ENCODE measurements at places on chromosomes 7 and 10.

DNA sequence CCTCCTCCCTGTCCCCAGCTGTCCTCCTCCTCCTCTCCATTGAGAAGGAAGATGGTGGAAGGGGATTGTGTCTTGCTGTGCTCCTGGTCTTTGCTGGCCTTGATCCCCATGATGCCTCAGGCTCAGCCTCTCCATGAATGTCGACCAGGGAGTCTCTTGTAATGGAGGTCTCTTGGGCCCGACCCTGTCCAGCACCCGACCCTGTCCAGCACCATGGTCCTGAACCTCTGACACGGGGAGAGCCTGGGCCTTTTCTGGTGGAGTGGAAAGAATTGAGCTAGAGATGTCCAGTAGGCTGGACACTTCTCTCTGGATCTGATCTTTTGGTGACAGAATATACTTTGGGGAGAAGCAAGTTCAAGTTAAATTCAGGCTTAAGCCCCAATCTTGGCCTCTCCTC is 42.3 kb upstream of the HMX3 start:
- no peak for DNase-seq

- no peak for DNase-seq
Observed at GRCh38 chr7:69067397-69067796, 530.9 kb upstream of the AUTS2 start.

GRCh38 chr7:26850193-26850651 is 14.2 kb downstream of the SKAP2 start:
- DNase-seq, result no peak

GRCh38 chr10:6153845-6154244 is 48.9 kb upstream of the PFKFB3 start:
- DNase-seq, result no peak

DNA sequence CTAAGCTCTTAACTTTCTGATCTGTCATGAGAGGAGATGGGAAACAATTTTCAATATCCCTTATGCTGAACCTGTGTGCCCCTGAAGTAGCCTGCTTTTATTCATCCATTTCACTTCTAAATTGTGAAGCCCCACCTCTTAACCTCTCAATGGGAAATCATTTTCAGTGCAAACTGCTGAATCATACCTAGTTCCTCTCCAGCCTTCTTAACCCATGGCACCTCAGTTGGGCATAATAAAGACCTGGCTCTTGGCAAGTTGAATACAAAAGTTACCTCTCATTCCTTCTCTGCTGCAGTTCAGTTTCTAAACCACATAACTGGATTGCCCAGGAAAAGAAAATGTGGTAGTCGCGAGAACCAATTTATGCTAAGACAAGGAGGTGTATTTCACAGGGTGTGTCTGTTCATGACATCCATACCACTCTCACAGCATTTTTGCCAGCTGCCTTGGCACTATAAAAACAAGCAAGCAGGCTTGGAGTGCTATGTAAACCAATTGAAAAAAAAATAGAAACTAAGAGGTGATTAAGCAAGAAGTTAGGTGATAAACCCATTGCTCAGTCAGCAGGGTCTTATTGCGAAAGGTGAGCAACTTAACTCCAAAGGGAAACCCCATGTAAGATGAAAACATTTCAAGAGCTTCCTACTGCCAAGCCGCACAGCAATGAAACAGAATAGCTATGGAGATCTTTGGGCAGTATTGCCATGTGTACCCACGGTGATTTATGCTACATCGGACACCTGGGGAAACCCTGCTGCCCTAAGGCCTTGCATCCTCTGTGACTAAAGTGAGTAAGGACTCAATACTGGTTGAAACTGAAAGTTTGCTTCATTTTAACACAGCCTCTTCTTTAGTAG is 57.0 kb upstream of the DKK1 start:
- DNase-seq, result no peak

DNA sequence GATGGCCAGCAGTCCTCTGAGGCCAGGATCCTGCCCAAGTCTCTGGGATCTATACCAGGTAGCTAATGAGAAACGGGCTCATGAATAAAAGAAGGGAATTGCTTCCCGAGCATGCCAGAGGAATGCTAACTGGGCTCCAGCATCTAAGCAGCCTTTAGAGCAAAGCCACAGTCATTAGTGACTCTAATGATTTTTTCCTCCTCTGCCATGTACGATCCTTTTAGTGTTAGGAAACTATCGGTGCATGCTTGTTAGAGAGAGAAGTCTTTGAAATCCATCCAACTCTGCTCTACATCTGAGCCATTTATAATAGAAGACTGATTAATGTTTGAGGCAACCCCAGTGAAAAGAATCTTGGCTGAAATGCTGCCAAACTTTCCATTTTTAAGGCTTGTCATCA is 124.9 kb upstream of the TCERG1L start:
- DNase-seq, result no peak

GRCh38 chr7:81769891-81770727 is at the start of gene HGF:
HGF (minus strand) TSS chr7:81770047; CDS start chr7:81769971, 76 bp downstream.
- DNase-seq, result peak; percentile 21

DNA sequence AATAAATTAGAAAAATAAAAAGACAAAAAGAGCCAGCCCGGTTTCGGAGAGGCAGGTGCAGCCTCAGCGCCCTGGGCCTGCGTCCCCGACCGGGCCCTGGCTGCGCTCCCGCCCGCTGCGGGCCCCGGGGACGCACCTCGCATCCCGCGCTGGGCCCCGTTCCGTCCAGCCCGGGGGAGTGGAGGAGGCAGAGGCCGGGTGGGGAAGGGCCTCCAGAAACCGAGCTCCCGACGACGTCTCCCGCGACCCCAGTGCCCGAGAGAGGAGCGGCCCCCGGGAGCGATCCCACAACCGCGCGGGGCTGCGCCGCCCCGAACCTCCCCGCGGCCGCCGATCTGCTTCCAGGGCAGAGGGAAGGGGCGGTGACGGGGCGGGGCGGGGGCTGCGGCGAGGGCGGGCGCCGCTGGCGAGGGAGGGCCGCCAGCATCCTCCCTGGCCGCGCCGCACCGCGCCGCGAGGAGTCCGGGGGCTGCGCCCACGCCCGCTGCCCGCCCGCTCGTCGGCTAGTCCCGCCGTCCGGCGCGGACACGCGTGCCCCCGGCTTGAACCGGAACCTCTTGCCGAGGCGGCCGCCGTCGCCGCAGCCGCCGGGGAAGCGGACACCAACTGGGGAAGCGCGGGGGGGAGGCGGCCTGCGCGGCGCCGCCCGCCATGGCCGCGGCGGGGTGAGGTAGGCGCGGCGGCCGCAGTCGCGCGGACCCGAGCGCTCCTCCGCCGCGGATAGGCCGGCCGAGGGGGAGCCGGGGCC is at the start of gene CCNY:
CCNY (plus strand) TSS at position 426 of the 748 bp plus-strand sequence. CDS start 545 bp downstream, outside the sequence.
- DNase-seq, result no peak

GRCh38 chr7:108345710-108346336 is 110.4 kb downstream of the NRCAM start:
- no peak for DNase-seq

GRCh38 chr7:116772423-116772863 is 89.9 kb upstream of the CAPZA2 start:
- peak; percentile 45 for DNase-seq

DNA sequence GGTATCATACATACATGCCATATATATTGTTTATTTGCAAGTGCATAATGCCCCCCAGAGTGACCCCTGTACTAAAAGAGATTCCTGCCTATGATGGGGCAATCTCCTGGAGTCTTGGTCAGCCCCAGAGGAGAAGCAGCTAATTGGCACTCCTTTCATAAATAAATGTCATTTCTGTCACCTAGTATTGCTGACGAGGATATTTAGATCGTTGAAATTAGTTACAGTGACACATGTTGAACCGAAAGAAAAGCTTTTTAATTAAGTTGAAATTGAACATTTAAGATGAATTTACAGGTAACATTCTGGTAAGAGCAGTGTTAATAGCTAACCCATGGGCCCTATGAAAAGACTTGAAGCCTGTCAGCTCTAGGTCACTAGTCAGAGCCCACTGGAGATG is 210.5 kb upstream of the LRGUK start:
- no peak for DNase-seq

- DNase-seq, result no peak
Observed at GRCh38 chr10:102634686-102635085, 9.6 kb upstream of the TRIM8 start.

- no peak for DNase-seq
Observed at GRCh38 chr7:139231513-139232376, 708 bp downstream of the UBN2 start.

GRCh38 chr7:139825666-139826290 is 3.3 kb upstream of the TBXAS1 start:
- no peak for DNase-seq

DNA sequence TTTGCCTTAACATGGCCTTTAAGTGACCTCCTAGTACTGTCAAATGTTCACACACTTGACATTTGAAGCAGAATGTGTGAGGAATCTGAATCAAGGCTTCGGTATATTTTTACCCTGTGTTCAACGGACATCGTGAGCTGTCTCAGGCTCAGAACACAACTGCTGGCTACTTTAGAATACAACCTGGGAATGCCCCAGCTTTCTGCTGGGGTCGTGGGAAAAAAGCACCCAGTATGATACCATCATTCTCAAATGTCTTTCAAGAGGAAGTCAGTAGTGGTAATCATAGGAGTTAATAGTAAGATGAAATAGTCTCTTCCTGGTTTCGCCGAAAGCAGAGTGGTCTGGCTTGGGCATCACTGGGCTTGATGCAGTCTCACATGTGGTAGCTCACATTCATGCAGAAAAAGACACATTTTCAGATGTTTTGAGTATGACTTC is 67.2 kb downstream of the CREB5 start:
- no peak for DNase-seq

GRCh38 chr7:82926477-82926876 is 236.2 kb downstream of the PCLO start:
- DNase-seq, result no peak

DNA sequence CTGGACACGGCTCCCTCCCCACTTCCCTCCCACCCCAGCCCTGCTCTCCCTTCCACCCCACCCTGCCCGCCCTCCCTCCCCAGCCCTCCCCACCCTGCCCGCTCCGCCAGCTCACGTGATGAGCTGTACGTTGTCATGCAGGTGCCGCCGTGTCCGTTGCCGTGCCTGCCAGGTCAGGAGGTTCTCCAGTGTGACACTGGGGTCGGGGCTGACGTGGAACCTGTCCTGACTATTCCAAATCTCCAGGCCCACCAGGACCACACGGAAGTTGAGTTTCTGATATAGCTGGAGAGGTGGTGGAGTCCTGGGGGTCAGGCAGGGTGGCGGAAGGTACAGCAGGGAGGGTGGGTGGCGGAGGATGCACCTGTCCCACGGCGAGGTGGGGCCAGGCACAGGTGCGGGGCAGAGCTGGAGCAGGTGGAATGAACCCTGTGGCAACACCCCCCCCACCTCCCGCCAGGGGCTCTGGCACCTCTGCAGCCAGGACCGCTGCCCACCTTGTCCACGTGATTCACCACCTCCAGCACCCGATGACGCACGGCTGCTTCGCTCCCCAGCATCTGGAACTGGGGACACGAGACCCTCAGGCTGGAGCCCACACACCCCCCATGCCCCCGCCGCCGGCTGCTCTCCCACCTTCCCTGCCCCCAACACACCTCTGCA is 4.2 kb downstream of the ADAM8 start:
- DNase-seq, result no peak

DNA sequence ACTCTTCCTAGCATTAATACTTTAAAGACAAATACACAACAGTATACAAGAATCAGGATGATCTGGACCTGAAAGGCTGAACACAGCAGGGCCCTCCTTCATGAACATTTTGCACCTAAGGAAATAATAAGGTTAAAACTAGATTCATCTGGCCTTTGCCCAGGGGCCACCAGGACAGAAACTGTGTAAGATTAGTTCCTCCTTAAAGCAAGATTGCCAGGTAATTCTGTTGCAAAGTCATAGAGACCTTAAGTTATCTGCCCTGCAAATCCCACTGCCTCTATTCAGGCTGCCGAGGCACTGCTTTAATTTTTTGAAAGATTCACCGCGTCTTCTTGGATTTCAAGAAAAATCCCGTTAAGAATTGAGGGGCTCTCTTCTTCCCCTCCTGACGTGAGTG is 1.6 kb upstream of the KIAA1217 start:
- no peak for DNase-seq

DNA sequence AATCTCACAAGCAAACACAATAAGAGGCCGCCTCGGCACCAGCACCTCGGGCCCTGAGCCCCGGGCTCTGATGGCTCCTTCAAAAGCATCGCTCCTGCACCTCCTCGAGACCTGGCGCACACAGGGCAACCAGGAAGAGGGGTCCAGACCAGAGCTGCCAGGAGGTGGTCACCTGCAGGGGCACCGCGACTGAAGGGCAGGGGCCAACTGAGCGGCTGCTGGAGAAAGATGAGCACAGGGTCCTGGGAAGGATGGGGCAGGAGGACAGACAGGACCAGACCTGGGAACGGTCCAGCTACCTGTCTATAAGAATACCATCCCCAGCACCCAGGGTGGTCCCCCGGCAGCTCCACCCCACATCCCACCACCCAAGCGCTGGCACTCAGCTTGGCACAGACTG is 20.8 kb downstream of the MAD1L1 start:
- no peak for DNase-seq

DNA sequence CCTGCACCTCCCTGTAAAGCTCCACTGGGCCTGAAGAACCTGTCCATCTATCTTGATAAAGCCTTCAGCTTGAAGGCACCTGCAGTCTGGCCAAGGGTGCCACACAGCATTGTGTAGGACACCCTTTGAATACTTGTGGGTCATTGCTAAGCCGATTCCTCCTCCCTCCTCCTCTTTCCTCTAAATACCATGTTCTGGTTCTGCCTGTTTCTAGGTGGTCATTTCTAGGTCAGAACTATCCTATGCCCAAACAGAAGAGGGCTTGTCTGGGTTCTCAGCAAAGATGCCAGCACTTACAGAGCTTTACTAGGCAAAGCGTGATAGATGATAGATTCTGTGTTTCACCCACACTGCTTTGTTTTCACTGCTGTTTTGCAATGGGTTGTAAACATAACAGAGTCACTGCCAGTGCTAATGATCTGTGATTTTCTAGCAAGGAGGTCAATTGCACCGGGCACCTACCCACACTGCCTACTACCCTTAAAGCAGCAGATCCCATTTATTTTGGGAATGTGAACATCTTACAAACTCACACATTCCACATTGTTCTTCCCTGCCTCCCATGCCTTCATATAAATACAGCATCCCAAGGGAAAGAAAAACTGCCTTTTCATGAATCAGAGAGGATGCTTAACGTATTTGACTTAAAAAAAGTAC is 279.1 kb upstream of the PITRM1 start:
- DNase-seq, result peak; percentile 42

- DNase-seq, result no peak
Observed at GRCh38 chr10:33759191-33759590, 424.7 kb upstream of the NRP1 start.
